NCI-H187 treated with DMSO at 0.1 percent for 48 hours (cell line): ENCODE measurements at places on chromosomes 7 and 10.

DNA sequence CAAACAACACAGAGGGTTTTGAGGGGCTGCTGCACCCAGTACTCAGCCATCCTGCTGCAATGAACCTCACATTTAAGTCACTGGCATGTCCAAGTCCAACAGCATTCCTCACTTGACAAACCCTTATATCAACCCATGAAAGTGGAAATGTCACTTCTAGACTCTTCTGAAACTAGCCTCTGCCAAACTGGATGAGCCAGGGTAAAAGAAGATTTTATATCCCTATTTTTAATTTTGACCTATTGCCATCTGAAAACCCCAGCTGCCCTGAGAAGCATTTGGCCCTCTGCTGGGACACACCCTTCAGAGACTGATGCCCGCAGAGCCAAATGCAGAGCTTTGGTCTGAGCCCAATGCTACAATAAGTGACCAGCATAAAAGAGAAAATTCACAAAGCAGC, 201.1 kb downstream of the ANK3 start:
- no peak for DNase-seq

DNA sequence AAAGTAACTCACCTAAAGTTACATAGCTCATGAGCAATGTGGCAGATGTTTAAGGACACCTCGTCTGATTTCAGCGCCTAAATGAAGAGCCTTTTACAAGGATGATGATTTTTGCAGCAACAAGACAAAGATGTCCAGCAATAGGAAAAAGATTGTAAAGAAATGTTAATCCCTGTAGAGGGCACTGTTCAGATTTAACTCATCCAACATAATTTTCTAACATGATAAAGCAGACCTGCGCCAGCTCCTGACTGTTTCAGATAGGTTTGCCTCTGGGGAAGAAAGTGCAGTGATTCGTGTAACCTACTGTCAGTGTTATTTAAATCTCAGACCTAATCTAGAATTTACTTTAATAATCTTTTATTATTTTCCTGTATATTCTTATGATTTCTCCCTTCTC, 595.2 kb downstream of the AUTS2 start:
- DNase-seq = no peak

DNA sequence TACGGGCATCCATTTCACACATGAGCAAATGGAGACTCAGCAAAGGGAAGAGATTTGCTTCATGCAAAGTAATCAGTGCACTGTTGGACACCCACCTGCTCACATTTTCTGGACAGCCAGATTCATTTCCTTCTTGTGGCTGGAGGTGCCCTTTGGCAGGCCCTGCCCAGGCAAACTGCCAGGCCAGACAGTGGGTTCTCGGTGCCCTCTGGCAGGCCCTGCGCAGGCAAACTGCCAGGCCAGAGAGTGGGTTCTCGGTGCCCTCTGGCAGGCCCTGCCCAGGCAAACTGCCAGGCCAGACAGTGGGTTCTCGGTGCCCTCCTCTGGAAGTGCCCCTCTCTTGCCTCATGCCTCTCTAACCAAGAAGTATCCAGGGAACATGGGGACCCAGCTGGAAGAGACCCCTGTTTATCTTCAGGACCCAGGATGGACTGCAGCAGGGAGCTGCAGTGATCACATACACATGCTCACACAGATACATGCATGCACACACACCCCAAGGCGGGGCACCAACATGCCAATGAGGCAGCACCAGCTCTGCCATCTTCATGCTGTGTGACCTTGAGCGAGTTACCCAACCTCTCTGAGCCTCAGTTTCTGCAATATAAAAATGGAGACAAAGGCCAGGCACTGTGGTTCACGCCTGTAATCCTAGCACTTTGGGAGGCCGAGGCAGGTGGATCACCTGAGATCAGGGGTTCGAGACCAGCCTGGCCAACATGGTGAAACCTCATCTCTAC, 67.1 kb downstream of the OAT start:
- DNase-seq = no peak

GRCh38 chr10:12588091-12588860, 238.9 kb downstream of the CAMK1D start:
- DNase-seq = no peak

GRCh38 chr10:71964098-71964742, at the start of gene CHST3:
TSS of gene CHST3 (plus strand) at chr10:71964395. CDS start at chr10:72005843, 41,448 bp downstream.
- DNase-seq = no peak
